ENCODE measurements at places on chromosomes 7 and 10. TPM values are rescaled to one million over a fixed set of nuclear protein-coding genes. Genes with fewer than 3 reads are reported as not detected.

DKK1 gene
- 81.9 TPM for total RNA-seq

AGR2 gene
- total RNA-seq, result not detected

CALD1 gene
- total RNA-seq, result 203 TPM

PDGFA gene
- total RNA-seq, result 61.3 TPM

ASAH2B gene
- 5.3 TPM for total RNA-seq

KLF14 gene
- total RNA-seq, result not detected

CPN1 gene
- total RNA-seq, result not detected

NRCAM gene
- 85.1 TPM for total RNA-seq

PTPRZ1 gene
- total RNA-seq, result not detected

ADCY1 gene
- total RNA-seq, result 0.67 TPM

MMD2 gene
- not detected for total RNA-seq

CRPPA gene
- total RNA-seq, result 1.3 TPM

TSPAN12 gene
- 25.8 TPM for total RNA-seq

All from vein endothelial cell (primary cell).